ENCODE measurements at places on chromosomes 16 and 17.
A peak's percentile ranks its signal among the peaks of the same experiment; 100 is the strongest.

- DNase-seq = peak; percentile 77
Observed at GRCh38 chr17:55452139-55452790, 30.6 kb upstream of the MMD start.

DNA sequence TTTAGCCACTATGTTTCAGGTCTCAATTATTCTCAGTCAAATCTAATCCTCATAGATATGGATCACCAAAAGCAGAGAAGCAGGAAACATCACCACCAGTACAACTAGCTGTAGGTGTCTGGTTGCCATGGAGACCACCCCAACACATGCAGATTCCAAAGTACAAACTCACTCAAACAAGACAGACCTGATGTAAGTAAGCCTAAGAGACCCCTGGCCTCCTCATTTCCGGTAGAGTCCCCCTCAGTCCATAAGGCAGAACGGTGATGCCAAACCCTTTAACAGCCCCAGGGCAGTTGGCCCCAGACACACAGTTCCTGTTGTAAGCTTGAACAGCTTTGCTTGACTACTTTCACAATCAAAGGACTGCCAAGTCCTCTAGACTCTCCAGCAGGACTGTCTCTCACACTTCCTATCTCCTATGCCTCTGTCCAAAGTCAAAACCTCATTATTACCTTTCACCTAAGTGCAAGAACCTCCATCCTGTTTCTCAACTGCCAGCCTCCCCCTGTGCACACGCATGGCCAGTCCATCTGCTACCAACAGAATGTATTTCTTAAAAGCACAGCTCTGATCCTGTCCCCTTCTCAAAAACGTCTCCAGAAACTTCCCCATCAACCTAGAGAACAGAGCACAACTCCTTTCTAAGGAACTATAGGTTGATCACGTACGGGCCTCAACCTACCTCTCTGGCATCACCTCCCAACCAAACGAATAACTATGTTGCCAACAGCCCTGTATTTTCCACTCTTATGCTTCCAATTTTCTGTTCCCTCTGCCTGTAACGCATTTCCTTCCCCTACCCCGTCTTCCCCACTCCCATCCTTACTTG, 23.9 kb downstream of the SLC39A11 start:
- DNase-seq = no peak

GRCh38 chr17:42248351-42249179, 27.6 kb downstream of the STAT5B start:
- DNase-seq = no peak

GRCh38 chr17:55285340-55286301, 20.9 kb downstream of the HLF start:
- no peak for DNase-seq

- peak; percentile 63 for DNase-seq
Observed at GRCh38 chr16:180681-181564, 664 bp downstream of the HBQ1 start.

GRCh38 chr16:85366031-85366763, 246.9 kb upstream of the GSE1 start:
- no peak for DNase-seq

- DNase-seq = no peak
Observed at GRCh38 chr16:31113121-31114120, 4.0 kb upstream of the KAT8 start.

DNA sequence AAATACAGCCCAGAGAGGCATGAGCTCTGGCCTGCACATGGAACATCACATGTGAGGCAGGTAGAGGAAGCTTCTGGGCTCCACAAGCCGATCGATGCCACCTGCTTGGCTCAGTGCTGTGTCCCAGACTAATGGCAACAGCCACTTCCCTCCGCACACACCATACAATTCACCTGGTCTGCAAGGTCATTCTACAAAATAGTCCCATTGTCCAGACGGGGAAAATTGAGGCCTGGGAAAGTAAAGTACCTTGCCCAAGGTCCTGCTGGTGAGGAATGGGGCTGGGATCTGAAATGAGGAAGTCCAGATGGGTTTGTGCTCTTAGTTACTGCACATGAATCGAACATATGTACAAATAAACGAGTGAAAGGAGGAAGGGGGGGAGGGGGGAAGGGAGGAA, 88.0 kb downstream of the LITAF start:
- no peak for DNase-seq

- DNase-seq = no peak
Observed at GRCh38 chr16:89373355-89374110, 116.8 kb downstream of the ANKRD11 start.

GRCh38 chr17:30241051-30241450, 5.6 kb upstream of the SLC6A4 start:
- no peak for DNase-seq

- no peak for DNase-seq
Observed at GRCh38 chr16:67533024-67533560, 4.5 kb downstream of the RIPOR1 start.

GRCh38 chr16:80899809-80900592, 95.6 kb upstream of the CDYL2 start:
- no peak for DNase-seq

DNA sequence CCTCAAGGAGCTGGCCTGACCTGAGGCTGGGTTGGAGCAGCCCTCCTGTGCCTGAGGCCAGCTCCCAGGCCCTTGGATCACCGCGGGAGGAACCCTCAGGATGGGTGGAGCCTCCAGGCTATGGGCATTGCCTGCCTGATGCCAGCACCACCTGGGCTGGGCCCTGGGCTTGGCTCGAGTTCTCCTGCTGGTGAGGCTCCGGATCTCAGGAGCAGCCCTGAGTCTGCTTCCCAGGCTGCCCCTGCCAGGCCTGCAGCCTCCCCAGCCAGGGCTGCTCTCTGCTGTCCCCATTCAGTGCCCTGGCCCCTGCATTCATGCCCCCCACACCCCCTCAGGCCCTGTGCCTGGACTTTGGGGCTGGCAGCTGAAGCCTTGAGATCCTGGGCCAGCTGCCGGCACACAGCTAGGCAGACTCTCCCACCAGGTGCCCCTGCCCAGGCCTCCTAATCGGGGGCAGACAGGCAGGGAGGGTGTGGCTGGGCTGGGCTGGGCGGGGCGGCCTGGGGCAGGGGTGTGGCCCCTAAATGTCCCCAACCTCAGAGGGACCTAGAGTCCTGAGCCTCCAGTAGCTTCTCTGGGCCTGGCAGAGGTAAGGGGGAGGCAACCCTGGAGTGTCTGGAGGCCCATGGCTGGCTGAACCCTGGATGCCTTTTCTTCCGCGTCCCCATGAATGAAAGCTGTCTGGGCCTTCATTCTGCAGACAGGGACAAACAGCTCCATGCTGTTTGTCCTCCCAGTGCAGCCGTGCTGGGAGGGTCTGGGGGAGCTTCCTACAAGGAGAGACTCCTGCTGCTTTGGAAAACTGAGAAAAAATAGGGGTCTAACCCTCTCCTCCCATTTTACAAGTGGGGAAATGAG, 1.1 kb upstream of the PIGQ start:
- no peak for DNase-seq

GRCh38 chr16:11087691-11088073, 143.3 kb downstream of the CLEC16A start:
- DNase-seq = no peak

- peak; percentile 60 for DNase-seq
Observed at GRCh38 chr17:75181608-75182318, 996 bp downstream of the SUMO2 start.

DNA sequence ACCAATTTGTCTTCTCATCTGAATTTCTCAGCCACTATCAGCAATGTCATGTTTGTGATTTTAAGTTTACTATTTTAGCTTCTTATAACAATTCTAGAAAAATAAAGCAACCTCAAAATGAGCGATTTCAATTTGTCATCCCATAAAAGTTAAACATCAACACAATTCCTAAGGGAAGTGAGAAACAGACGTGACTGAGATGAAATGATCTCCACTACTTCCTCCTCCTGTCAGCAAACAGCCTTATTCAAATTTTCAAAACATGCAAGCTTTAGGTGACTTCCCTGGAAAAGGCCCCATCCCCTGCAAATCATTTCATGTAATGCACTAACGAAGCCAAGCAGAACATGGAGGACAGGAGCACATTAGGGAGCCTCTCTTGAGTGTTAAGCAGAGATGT, 64.9 kb downstream of the ZNF652 start:
- no peak for DNase-seq

DNA sequence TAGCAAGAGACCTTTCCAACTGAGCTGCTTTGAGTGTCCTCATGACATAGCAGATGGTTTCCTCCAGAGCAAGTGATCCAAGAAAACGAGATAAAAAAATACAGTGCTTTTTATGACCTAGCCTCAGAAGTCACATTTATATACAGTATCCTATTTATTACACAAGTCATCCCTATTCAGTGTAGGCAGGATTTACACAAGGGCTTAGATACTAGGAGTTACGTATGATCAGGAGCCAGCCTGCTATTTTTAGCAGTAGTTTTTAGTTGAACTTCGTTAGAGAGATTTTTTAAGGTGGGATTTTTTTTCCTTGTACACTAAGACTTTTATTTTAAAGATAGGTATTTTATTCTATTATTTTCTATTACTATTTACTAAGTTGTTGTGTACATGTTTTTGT, 58.4 kb downstream of the PHKB start:
- no peak for DNase-seq

- DNase-seq = peak; percentile 93
Observed at GRCh38 chr16:29290631-29291247, 115.8 kb downstream of the NPIPB11 start.

DNA sequence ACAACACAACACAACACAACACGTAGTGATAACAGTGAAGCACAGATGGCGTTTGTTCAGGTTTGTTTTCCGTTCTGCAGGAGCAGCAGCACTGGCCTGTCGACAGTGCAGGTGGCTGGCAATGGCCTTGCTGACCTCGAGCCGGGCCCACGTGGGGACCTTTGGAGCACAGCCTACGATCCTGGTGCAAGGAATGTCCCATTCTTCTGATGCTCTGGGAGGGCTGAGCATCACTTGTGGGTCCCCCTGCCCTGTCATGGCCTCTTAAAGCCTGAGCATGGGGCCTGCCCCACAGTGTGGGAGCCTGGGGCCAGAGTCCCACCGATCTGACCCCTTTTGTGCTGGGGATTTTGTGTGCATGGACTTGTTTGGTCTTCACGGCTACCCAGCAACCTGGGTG, 6.8 kb downstream of the MAP2K3 start:
- DNase-seq = no peak

DNA sequence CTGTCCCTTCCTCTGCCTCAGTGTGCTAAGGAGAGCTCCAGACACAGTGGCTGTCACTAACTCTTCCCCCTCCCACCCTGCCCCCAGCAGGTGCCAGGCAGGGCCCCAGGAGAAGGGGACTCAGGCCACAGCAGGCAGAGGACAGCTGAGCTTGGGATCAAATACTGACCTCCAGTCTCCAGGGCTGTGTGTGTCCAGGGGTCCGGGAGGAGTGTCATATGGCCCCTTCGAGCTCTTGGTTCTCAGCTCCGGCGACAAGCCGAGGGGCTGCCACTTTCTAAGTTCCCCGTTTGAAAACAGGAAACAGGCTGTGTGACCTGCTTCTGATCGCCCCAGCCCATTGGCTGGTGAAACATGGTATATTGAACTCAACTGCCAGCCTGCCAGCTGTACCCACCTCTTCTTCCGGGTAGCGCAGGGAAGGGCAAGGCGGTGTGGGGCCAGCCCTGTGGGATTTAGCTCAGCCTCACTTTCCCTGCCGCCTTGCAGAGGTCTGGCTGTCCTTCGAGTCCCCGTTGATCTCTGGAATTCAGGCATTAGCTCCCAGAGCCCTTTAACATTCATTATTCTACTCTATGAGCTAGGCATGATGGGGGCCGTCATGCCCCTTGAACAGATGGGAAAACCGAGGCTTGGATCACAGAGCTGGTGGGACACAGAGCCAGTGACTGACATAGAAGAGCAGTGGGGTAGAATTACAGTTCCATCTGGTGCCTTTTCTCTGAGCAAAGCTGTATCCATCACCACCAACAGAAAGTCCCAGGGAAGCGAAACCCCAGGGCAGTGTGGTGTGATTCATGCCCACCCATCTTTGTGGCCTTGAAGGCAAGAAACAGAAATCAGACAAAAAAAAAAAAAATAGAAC, at the start of gene SNX20:
SNX20 (minus strand) TSS at position 292 of the 865 bp plus-strand sequence. CDS start 3,786 bp downstream, outside the sequence.
- DNase-seq = no peak

DNA sequence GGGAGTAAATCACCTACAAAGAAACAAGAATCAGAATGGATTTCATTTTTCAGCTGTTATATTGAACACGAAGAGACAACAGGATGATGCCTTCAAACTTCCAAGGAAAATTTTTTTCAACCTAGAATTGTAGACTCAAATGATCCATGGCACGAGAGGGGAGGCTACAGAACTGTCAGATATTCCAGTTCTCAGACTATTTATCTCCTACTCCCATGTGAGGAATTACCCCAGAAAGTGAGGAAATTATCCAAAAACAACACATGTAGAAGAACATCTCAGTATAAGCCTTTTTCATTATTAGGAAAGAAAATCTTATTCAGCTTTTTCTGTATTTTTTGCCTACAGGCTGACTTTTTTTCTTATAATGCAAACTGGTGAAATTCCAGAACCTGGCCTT, 5.5 kb upstream of the ASGR2 start:
- no peak for DNase-seq

- DNase-seq = no peak
Observed at GRCh38 chr17:45101883-45102811, 30.2 kb downstream of the PLCD3 start.

- DNase-seq = no peak
Observed at GRCh38 chr17:78645421-78646295, 68.5 kb upstream of the DNAH17 start.

- DNase-seq = no peak
Observed at GRCh38 chr16:54062361-54063278, 224.0 kb downstream of the IRX3 start.

GRCh38 chr16:48676836-48677235, 66.9 kb upstream of the N4BP1 start:
- DNase-seq = no peak

GRCh38 chr16:82892324-82892723, 265.6 kb downstream of the CDH13 start:
- no peak for DNase-seq

GRCh38 chr17:77819497-77819896, 139.0 kb upstream of the TNRC6C start:
- no peak for DNase-seq

GRCh38 chr17:76138234-76138895, 2.7 kb downstream of the FOXJ1 start:
- no peak for DNase-seq

- no peak for DNase-seq
Observed at GRCh38 chr17:74945543-74945942, 9.8 kb downstream of the OTOP3 start.

Data from SJSA1 (cell line).